Lower leg skin (tissue), 4 donors: ENCODE measurements at places on chromosomes 12 and 14.

- no peak for DNase-seq
These were observed 3.2 kb downstream of the CD69 start for GRCh38 chr12:9757433-9758025.

DNA sequence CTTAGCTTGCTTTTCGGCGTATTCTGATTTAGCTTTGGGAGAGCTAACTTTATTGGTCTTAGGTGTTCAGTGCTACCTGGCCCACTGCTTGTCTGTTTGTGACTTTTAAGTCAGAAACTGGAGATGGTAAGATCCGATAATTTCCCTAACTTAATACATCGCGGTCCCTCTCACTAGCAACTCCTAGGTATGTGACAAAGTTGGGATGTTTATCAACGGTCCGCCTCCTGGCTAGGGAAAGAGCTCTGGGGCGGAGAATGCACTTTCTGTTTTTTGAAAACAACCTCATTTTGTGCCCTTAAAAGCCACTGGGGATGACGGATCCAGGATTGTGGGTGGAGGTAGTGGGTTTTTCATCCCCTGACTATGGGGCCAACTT is 1.2 kb downstream of the CDKN1B start:
- no peak for DNase-seq

DNA sequence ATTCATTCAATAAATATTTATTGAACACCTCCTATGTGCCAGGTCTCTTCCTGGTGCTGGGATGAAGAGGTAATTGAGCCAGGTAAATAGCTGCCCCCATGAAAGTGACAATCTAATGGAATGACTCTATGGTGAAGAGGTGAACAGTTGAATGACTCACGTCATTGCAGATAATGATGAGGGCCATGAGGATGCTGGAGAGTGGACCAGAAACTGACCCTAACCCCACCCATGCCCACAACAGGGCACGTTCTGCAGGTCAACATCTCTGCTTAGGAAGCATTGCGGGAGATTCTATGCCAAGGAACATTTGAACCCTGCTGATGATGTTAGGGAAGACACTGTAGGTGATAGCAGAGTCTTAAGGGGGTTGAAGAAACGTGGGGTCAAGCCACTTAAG is 788.9 kb upstream of the TBX3 start:
- DNase-seq: no peak

- DNase-seq: no peak
These were observed 942 bp upstream of the GSG1 start for GRCh38 chr12:13104409-13104808.

- DNase-seq: peak; percentile 19
These were observed at the start of gene SOCS2 for GRCh38 chr12:93571925-93572711. Gene SOCS2, plus strand, starts transcription at chr12:93572675. Its CDS starts 223 bp downstream, at chr12:93572898.

- DNase-seq: no peak
These were observed 130.1 kb downstream of the ST8SIA1 start for GRCh38 chr12:22204391-22204790.

DNA sequence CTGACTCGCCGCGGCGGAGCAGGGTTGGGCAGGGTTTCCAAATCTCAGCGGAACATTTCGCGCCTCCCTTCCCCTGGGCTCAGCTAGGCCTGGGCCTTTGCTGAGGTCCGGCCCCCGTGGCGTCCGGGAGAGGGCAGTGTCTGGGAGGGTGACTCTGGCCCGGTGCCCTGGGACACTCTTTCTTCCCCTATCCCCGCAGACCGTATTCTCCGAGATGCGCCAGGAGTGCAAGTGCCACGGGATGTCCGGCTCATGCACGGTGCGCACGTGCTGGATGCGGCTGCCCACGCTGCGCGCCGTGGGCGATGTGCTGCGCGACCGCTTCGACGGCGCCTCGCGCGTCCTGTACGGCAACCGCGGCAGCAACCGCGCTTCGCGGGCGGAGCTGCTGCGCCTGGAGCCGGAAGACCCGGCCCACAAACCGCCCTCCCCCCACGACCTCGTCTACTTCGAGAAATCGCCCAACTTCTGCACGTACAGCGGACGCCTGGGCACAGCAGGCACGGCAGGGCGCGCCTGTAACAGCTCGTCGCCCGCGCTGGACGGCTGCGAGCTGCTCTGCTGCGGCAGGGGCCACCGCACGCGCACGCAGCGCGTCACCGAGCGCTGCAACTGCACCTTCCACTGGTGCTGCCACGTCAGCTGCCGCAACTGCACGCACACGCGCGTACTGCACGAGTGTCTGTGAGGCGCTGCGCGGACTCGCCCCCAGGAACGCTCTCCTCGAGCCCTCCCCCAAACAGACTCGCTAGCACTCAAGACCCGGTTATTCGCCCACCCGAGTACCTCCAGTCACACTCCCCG is 3.0 kb downstream of the WNT1 start:
- DNase-seq: no peak

DNA sequence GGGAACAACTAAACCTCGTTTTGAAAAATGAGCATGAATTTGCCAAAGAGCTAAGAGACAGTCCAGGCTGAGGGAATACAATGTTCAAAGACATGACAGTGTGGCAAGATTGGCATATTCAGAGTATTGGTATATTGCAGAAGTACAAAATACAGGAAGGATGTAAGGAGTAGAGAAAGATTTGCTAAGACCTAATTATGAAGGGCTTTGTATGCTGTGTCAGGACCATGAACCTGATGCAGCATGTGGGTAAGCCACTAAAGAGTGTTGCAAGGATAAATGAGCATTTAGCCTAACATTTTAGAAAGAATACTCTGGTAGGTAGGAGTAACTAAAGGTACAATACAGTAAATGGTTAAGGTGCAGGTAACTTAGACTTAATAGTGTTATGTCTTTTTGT is 65.1 kb downstream of the KTN1 start:
- DNase-seq: no peak

DNA sequence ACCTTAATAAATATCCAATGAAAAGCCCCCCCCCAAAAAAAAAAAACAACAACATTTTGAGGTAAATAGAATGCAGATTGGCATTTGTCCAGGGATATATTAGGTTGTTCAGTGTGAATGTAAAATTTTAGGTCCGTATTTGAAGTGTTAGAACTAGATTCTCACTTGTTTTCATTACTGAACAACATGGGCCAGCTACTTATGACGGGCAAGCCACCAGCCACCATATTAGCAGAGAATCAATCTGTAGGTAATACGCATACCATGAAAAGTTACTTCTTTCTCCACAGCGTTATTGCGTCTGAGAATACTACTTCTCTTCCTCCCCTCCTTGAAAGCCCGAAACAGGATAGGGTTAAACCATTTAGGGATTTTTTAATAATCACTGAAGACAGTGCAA is 5.4 kb downstream of the FLRT2 start:
- DNase-seq: no peak

DNA sequence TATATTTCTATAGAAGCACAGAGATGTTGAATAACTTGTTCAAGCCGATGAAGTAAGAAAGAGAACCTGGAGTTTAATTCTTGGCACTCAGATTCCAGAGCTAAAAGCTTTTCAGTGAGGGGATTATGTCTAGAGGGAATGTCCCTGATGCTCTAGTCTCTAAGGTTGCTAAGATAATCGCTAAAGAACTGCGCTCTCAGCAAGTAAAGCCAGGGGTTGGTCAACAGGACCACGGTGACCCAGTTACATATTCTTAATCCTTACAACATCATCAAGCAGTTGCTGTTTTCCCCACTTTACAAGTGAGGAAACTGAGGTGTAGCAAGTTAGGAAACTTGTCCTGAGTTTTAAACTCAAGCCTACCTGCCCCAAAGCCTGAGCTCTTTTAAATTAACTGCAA is 110.8 kb downstream of the DAD1 start:
- DNase-seq: no peak

- DNase-seq: no peak
These were observed 1.8 kb upstream of the PTPN21 start for GRCh38 chr14:88556581-88556980.

DNA sequence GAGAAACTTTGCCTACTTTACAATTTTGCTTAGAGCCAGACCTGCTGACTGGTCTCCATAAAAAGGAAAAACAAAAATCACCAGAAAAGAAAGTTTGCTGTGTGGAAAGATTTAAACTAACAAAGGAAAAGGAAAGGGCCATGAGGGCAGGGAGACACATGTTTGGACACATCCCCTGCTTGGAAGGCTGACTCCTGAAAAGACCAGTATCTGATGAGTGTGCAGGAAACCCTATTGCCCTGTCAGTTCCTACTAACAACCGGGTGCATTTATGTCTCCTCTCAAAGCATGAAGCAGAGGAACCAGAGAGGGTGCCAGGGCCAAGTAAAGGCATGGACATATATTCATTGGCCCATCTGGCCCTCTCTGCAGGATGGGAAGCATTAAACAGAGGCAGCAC is 7.0 kb upstream of the STAB2 start:
- DNase-seq: no peak

GRCh38 chr12:43653289-43653915 is 101.4 kb upstream of the ADAMTS20 start:
- DNase-seq: no peak

DNA sequence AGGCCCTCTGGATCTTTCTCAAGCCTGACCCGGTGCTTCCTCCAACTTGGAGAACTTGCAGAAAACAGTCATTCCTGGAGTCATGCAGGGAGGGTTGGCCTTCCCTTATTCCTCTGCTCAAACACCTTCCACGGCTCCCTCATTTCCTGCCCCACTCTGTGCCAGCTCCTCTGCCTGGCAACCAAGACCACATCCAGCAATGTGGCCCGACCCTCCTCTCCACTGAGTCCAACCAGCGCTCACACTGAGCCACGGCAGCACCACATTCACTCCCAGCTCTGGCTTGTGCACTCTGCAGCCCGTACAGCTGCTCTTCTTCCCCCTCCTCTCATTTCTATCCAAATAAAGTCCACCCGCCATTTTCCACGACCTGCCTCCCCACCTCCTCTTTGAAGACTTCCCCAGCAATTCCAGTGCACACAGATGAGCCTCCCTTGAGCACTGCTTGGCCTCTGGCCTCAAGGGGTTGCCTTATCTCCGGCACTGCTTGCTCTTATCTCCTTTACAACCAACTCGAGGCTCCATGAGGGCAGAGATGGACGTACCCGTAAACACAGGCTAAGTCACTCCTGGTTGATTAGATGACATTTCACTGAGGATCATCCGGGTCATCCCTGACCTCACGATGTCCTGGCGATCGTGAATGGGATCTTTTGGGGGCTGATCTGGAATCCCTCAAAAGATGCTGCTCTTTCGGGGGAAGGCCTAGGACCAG is 5.4 kb downstream of the PGF start:
- DNase-seq: no peak

- DNase-seq: no peak
These were observed 21.8 kb downstream of the GOLGA3 start for GRCh38 chr12:132806857-132807256.

GRCh38 chr14:69838881-69839416 is 40.3 kb upstream of the SMOC1 start:
- no peak for DNase-seq

GRCh38 chr14:68736471-68736871 is 56.4 kb downstream of the ZFP36L1 start:
- no peak for DNase-seq

GRCh38 chr12:79373896-79374499 is 316.8 kb downstream of the PAWR start:
- DNase-seq: no peak

DNA sequence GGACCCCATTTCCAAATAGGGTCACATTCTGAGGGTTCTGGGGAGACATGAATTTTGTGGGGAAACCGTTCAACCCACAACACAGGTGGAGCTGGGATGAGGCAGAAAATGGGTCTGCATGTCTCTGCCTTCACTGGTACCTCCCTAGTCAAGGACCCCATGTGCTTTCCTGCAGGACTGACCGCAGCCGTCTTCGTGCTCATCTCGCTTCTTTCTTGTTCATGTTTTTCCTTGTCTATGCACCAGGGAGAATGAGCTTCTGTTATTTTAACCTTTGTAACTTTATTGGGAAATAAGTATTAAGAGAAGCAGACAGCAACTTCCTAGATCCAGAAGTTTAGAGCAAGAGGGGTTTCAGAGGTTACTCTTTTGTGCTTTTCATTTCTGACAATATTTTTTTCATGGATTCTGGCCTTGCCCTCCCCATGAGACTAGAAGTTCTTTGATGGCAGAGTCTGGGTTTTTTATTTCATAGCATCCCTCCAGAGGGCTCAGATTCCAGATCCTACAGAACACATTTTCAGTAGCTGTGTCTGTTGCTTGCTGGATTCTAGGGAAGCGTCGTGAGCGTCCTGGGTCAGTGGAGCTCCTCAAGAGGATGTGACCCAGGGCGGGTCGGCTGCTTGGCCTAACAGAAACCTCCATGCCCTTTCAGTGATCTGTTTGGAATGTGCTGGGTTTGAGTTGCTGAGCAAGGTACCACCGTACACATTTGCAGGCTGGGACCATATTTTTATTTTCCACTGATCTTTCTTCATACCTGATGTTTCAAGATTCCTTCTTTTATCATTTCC is 104.2 kb downstream of the ADGRD1 start:
- no peak for DNase-seq

GRCh38 chr12:110813285-110813684 is 33.5 kb upstream of the CCDC63 start:
- no peak for DNase-seq

- DNase-seq: no peak
These were observed 54.7 kb downstream of the BCL11B start for GRCh38 chr14:99217066-99217955.

DNA sequence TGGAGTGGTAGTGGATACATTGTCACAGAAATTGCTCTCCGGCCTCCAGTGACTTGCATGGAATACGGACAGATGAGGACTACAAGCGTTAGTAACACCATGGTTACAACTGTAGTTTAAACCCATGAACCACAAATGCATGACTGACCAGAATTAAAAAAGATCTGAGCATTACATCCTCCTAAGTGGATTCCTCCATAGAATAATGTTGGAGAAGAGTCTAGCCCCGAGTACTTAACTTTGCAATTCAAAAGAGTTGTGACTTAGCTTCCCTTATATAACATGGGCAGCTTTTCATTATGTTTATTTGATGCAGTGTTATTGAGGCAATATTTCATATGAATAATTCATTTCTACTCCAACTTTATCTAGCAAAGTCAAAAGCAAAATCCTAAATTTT is 457.2 kb upstream of the TMPO start:
- DNase-seq: no peak

- DNase-seq: peak; percentile 63
These were observed 198.9 kb downstream of the EPS8 start for GRCh38 chr12:15590180-15590826.

DNA sequence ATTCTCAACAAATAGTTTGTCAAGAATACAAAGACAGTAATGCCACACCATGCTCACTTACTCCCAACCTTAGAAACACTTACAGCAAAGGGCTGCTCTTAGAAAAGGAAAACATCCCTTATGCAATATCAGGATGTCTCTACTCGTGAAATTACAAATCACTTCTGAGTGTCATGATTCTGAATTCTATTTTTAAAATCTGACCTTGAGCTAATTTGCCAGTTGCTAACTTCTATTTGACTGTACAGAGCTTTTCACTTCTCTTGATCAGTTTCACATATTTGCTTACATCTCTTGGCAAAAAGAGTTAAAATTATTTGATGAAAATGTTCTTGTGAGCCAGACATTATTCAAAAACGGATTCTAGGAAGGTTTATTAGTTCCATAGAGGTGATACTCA is 136.7 kb upstream of the SLC35F4 start:
- no peak for DNase-seq

GRCh38 chr12:77751939-77752338 is 78.8 kb upstream of the NAV3 start:
- no peak for DNase-seq
